ENCODE measurements at places on chromosomes 1 and 21.

DNA sequence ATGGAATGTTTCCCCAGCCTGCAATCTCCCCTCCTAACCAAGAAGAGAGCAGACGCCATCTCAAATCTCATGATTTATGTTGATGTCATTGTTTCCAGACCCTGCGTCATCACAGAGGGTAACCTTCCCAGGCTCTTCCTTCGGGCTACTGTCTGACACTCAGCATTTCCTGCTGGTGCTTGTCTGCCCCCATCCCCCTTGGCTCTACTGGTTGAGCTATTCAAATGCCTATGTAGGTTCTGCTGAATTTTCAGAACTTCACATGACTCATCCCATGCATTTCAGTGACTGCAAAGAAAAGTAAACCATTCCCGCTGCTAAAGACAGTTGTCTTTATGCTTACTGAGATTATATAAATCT, 24.8 kb upstream of the ITPKB start:
- peak; percentile 19 for DNase-seq

DNA sequence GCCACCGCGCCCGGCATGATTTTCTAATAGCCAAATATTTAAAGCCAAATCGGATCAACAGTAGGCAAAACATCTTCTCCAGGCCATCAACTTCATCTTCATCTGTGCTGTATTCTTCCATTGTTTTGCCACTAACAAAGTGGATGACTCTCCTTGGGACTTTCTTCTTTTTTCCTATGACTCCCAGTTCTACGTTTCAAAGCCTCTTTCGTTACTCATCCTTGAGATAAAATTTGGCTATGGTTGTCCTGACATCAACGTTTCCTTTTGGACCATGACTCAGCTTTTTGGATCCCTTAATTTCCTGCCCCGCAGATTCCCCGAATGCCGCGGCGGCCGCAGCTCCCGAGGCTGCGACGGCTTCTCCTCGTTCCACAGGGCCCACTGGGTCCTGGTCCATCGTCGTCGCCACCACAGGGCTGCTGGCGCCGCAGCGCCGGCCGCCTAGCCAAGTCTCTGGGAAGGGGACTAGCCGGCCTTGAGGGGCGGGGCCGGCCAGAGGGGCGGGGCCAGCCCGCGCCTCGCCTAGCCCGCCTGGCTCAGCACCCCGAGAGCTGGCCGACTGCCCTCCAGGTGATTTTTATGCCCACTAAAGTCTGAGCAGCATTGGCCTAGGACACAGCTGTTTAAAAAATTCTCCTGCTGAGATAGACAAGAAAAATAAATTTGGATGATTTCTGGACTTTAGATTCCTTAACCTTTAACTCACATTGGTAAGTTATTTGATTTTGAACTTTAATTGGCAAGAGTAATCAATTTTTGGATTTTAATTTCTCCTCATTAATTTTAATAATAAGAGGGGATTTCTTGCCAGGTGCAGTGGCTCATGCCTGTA, 93.9 kb downstream of the ADCY10 start:
- DNase-seq: no peak

DNA sequence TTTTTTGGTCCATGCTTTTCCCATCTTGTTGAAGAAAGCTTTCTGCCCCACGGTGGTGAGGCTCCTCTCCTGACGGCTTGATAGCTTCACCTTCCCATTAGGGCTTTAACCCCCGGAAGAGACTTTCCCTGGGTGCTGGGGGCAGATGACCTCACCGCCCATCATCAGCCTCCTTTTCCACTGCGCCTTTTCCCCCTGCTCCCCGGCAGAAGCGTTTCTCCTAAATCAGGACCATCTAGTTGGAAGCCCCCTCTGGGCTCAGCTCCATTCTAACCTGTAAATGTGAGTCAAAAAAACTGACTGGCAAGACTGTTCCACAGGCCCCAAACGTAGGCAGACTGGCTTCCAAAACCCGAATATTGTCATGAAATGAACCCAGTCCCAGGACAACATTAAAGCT, 6.7 kb downstream of the POFUT2 start:
- DNase-seq: no peak

DNA sequence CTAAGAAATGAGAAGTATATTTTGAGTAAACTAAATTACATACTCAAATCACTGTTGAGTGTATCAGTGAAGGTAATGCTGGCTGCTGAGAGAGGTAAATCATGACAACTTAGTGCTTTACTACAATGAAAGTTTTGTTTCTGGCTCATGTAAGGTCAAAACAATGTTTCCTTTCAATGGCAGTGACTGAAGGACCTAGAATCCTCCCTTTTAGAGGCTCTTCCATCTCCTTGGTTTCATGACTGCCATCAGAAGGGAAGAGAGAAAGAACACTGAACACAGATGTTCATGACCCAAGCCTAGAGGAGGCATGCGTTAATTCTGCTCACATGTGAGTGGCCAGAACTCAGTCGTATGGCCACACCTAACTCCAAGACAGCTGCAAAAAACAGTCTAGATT, 130.6 kb downstream of the AKT3 start:
- DNase-seq: no peak

DNA sequence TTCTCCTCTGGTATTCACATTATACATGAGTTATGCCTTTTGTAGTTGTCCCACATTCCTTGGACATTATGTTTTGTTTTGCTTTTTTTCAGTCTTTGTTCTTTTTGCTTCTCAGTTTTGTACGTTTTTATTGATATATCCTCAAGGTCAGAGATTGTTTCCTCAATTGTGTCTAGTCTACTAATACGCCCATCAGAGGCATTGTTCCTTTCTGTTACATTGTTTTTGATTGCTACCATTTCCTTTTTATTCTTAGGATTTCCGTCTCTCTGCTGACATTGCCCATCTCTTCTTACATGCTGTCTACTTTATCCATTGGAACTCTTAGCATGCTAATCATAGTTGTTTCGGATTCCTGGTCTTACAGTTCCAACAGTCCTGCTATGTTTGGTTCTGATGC, 27.8 kb upstream of the MPC2 start:
- DNase-seq: no peak

- peak; percentile 36 for DNase-seq
Observed at GRCh38 chr21:33308586-33309490, 15.9 kb upstream of the IFNAR1 start.

DNA sequence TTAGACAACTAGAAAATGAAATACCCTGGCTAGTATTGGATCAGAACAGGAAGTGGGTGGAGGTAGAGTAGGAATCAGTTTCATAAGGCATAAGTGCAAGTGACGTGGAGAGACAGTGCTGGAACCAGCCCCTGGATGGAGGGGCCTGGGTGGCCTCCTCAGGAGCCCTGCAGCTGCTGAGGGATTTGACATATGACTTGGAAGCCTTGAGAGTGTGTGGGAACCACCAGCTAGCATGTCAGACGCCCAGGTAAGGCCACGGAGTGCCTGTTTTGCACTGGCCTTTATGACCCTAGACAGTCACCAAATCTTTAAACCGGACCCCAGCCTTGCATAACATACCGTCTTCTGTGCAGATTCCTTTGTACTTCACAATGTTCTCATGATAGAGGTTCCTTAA, 94.4 kb downstream of the RAVER2 start:
- no peak for DNase-seq

- DNase-seq: no peak
Observed at GRCh38 chr1:56788588-56788987, 30.6 kb downstream of the FYB2 start.

GRCh38 chr1:234413990-234414389, 40.7 kb downstream of the COA6 start:
- DNase-seq: no peak

DNA sequence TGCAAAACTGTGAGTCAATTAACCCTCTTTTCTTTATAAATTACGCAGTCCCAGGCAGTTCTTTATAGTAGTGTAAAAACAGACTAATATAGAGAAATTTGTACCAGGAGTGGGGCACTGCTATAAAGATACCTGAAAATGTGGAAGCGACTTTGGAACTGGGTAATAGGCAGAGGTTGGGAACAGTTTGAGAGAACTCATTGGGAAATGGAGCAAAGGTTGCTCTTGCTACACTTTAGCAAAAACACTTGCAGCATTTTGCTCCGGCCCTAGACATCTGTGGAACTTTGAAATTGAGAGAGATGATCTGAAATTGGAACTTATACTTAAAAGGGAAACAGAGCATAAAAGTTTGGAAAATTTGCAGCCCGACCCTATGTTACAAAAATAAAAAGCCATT, 810.9 kb downstream of the LTN1 start:
- DNase-seq: no peak

DNA sequence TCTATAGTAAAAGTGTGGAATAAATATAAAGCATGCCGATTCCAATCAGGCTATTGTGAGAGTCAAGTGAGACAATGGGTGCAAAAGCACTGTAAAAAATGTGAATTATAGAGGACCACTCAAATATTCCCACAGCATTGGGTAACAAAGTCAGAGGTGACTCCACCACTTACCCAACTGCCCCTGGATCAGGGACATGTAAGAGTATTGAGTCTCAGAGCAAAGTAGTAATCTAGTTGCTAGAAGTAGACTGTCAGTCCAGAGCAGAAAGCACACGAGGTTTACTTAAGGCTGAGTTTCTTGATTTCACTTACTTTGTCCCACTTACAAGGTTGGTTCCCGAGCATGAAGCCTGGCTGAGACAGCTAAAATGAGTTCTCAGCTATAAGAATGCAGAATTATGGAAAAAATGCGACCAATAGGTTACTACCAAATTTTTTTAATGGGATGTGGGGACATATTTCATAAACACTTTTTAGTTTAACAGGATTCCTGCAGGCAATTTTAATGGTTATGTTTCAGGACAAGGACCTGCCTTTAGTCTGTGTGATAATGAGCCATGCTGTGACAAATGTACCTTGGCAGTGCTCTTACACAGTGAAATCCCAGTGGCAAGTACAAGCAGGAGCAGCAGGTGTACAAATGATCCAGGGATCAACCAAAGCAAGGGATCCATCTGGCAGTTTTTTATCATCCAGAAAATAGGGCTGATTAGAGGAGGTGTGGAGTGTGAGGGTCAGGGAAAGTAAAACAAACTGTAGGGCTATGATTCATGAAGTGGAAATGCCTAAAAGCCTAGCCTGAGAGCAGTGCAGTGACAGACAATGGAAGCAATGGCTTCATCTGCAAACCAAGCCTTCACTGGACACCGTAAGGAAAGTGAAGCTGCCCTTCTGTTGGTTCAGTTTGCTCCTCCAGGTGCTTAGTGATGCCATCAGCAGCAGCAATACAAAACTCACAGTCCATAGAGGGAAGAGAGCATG, 156.2 kb upstream of the SPAG17 start:
- DNase-seq: no peak

- no peak for DNase-seq
Observed at GRCh38 chr1:33375316-33375715, 54.4 kb upstream of the A3GALT2 start.

DNA sequence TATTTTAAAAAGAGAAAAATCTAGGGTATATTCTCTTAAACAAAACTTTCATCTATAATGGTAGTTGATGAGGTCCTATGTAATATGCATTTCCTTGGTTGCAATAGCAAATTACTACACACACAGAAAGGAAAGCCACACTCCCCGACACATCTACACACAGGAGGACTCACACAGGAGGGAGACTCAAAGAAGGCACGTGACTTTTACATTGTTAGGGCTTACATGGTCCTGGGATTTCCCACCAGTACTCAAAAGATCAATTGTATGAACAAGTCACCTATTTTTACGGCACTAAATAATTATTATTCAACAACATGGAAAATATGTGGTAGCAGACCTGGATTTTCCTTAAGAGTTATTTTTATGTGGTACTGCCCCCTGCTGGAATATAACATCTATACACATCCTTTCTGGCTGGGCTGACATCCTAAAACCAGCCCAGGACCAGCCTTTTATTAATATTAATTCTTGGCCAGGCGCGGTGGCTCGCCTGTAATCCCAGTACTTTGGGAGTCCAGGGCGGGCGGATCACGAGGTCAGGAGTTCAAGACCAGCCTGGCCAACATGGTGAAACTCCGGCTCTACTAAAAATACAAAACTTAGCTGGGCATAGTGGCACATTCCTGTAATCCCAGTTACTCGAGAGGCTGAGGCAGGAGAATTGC, 33.9 kb upstream of the LGALS8 start:
- DNase-seq: peak; percentile 33

GRCh38 chr1:242828199-242828598, 303.7 kb upstream of the PLD5 start:
- no peak for DNase-seq

GRCh38 chr1:43446388-43446740, 7.4 kb downstream of the HYI start:
- DNase-seq: no peak

GRCh38 chr1:16458831-16459230, 18.3 kb downstream of the NECAP2 start:
- DNase-seq: no peak

- no peak for DNase-seq
Observed at GRCh38 chr1:204407295-204407971, 4.2 kb downstream of the PPP1R15B start.

All from central memory CD4-positive, alpha-beta T cell (primary cell).